ENCODE measurements at places on chromosomes 4 and X. TPM values are rescaled to one million over a fixed set of nuclear protein-coding genes. Genes with fewer than 3 reads are reported as not detected.

GRCh38 chrX:150372280-150372679, 9.2 kb downstream of the MAMLD1 start:
- DNase-seq: no peak

DNA sequence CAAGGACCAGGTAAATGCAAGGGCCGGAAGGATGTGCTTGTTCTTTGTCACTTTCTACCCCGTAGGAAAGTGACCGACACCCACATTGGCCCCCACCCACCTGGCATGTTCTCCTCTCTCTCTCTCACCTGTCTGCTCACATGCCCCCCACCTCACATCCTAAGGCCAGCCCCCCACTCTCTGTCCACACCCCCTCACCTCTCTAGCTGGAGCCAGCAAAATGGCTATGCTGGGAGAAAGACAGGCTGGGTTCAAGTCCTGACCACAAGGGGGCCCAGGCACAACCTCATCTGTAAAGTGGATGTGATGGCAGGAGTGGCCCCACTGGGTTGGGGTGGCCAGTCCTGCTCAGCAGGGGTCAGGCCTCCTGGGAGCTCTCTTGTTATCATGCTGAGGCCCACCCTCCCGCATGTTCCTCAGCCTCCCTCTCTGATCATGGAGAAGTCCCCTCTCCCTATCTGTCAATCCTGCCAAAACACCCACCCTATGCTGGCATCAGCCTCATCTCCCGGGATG, 1.7 kb upstream of the PPP2R2C start:
- peak; percentile 48 for DNase-seq

- no peak for DNase-seq
Measured at GRCh38 chr4:106852426-106852825, 183.7 kb downstream of the DKK2 start.

DNA sequence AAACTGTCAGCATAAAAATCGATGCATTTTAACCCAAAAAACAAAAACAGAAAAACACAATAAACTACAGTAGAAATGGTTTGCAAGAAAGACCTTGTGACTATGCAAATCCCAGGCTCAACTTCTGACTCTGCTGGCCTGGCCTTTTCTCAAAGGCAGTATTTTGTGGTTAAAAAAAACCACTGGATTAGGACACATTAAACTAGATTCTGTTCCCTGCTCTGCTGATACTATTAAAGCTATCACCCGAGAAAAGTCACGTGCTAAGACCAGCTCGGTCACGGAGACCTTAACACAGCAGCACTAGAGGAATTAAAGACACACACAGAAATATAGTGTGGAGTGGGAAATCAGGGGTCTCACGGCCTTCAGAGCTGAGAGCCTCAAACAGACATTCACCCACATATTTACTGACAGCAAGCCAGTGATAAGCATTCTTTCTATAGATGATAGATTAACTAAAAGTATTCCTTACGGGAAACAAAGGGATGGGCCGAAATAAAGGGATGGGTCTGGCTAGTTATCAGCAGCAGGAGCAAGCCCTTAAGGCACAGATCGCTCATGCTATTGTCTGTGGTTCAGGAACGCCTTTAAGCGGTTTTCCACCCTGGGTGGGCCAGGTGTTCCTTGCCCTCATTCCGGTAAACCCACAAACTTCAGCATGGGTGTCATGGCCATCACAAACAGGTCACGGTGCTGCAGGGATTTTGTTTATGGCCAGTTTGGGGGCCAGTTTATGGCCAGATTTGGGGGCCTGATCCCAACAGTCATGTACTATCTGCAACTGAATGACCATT, 16.1 kb downstream of the CBR4 start:
- DNase-seq: no peak

- peak; percentile 29 for DNase-seq
Measured at GRCh38 chr4:184821242-184821641, 4.5 kb downstream of the ACSL1 start.

- DNase-seq: no peak
Measured at GRCh38 chrX:1657367-1658070, 42.7 kb downstream of the ASMT start.

DNA sequence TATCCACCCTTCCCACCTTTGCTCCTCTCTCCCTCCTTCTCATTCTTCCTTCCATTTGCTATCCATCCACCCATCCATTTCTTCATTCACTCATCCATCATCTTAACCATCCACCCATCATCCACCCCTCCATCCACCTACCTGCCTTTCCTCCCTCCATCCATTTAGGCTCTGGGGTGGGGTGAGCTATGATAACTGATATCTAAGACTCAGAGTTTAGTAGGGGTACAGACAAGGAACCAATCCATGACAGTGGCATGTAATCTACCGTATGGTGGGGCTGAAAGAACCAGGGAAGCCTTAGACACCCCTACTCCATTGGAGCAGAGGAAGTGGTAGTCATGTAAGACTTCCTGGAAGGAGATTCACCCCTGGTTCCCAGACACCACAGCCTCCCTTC, 23.2 kb downstream of the PSAPL1 start:
- DNase-seq: peak; percentile 60

- DNase-seq: no peak
Measured at GRCh38 chrX:13778916-13779315, 38.0 kb downstream of the GPM6B start.

DNA sequence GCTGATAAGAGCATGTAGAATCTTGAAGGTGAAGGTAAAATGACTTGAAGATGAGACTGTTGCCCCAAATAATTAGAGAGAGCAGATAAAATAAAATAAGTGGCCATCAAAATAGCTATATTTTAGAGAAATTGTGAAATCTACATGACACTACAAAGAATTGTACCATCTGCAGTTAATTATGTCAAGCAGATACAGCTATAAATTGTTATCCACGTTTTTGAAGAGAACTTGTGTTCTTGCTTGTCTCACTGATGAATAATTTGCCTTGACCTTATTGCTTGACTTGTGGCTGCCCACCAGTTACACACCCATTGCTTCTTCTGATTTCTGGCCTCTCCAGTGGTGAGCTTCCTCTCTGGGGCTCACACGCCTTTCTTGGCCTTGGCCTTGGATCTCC, 75.8 kb upstream of the TNIP3 start:
- no peak for DNase-seq

DNA sequence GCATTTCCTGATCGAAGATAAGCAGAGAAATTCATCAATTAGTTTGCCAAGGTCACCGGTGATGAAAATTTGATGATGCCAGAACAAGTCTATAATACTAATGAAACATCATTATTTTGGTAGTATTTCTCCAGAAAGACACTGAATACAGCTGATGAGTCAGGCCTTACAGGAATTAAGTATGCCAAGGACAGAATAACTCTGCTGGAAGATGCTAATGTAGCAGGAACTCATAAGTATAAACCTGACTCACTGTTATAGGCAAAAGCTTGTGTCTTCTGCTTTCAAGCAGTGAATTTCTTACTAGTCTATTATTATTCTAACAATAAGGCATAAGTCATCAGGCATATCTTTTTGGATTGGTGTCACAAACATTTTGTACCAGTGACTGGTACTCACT, 1825.1 kb upstream of the IGFBP7 start:
- DNase-seq: no peak

DNA sequence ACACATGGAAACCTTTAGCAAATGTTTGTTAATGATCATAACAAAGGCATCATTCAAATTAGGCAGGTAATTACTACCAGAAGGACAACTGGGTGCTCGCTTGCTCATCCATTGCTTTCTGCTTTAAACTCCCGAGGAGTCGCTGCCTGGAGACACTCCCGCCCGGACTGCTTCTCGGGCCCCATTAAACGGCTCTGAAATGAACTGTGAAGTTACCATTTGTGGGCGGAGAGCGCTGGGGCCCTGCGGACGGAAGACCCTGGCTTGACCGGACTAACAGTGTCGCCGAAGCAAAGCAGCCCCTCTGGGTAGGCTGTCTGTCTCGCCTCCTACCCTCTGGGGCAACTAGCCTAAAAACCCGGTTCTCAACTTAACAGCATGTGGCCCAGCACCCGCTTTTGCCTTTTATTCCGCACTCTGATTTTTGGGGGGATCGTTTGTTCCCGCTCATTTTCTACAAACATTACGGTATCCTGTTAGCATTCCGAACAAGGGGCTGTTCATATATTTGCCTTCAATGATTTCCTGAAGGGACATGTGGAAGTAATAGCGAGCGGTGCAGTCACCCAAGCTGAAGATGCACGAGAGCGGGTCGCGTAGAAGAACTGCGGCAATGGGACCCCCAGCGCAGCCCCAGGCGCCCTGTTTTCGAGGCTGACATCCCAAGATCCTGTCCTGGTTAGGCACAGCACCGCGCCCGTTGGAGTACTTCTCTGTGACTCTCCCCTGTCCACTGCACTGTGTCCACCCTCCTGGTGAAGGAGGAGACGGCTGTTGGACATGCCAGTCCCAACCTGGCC, 1.6 kb upstream of the PDGFRA start:
- DNase-seq: no peak

DNA sequence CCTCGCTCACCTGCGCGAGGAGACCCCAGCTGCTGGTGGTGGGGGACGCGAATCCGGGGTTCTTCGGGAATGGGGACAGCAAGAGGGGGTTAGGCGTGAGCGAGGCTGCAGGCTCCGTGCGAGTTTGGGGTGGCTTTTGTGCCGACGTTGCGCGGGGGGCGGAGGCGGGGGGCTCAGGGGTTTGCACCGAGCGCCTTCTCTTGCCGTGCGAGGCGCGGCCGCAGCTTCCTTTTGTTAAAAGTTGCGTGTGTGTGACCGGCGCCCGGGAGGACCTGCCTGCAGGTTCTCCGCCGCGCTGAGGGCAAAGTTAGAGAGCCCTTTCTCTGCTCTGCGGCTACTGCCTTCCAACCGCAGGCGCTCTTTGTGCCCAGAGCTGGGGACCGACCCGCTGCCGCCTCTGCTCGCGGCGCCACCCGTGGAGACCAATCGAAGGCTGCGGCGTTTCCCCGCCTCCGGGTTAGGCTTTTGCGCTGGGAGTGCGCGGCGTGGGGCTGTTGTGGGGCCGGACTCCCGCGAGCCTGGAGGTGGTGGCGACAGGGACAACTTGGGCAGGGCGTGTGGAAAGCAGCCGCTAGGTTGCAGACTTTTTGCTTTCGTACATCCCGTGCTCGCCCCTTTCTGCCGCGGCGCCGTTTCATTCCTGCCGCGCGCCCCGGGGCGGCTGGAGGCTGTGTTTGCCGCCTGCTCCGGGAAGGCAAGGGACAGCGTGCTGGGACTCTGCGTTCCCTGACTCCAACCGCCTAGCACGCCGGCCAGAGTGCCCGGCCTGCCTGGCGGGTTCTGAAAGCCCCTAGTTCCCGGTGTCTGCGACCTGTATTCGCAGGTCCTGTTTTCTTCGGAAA, 716 bp downstream of the KIT start:
- peak; percentile 83 for DNase-seq

- DNase-seq: no peak
Measured at GRCh38 chr4:38560768-38561558, 103.0 kb upstream of the KLF3 start.

DNA sequence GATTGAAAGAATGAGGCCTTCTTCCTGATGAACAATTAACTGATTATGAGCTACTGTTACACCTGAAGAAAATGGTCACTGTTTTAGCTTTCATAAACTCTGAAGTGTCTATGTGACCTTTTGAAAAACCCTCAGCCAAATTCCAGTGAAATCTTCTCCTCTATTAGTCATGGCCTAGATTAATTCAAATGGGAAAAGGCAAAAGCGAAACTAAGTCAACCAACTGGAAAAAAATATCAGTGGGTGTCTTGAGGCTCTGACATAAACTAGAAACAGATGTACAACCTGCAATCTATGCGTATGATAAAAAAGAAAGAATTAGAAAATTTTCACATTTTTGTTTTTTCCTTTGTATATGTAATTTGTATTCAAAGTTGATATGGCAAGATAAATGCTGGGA, 169.4 kb upstream of the BANK1 start:
- DNase-seq: no peak

- DNase-seq: no peak
Measured at GRCh38 chr4:45554423-45554822, 569.4 kb downstream of the GABRG1 start.

DNA sequence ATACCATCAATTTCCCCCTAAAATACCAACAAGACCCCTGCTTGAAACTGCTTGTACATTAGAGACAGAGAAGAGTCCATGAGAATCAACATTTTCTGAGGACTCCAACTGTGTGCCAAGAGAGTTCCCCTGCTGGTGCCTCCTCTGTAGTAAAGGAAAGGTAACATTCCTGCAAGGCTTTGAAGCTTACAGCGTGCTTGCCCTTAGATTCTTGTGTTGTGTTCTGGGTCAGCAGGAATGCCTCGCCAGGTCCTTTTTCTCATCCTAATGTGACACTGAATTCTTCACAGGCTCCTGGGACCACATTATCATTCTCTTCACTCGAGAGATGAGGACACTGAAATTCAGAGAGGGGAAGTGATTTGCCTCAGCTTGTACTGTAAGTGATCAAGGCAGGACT, 9.7 kb upstream of the EOLA2 start:
- no peak for DNase-seq

GRCh38 chr4:2290974-2291704, 29.2 kb upstream of the MXD4 start:
- DNase-seq: peak; percentile 54

DNA sequence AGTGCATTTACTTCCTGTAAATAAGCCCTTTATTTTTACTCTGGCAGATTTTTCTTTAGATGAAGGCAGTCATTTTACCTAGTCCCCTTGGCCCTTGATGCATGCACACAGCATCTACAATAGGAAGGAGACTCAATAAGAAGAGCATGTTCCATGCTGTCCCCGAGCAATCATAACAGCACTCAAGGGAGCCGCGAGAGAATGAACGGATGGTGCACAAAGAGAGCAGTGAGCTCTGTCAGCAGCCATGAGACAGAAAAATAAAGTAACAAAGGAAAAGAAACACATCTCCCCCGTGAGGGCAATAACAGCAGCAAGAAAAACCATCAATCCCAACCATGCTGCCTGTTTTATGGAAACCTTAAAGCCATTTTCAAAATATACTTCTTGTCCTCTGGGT, 11.9 kb downstream of the SMIM31 start:
- DNase-seq: no peak

Gene TEX13D
- not detected for total RNA-seq

Gene IGSF1
- total RNA-seq: 0.34 TPM

Gene CACNA1F
- 0.40 TPM for total RNA-seq

Gene ASMT
- total RNA-seq: not detected

Gene FABP2
- total RNA-seq: not detected

Gene BCORL1
- total RNA-seq: 11.0 TPM

Gene AREG
- 13.0 TPM for total RNA-seq

Gene TRIML2
- total RNA-seq: not detected

Gene MGAT4D
- total RNA-seq: not detected

Data from suprapubic skin (tissue), 4 donors.